ENCODE measurements at places on chromosomes 1 and 21.
A peak's percentile ranks its signal among the peaks of the same experiment; 100 is the strongest.

DNA sequence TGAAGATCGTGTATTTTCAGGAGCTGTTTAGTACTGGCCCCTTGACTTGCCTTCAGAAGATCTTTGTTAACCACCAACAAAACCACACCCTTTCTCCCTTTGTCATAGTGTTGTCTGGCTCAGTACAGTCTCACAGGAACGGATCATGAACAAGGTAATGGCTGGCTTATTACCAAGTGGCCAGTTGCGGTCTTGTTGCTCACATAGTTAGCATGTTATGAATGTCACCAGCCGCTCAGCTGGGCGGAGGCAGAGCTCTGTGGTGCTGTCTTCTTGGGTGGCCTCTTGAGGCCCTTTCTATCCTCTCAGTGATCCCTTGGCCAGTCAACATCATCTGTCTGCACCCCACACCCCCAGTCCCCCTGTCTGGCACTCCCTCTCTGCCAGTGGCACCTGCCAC, 21.4 kb downstream of the CNIH3 start:
- peak; percentile 14 for ATAC-seq

DNA sequence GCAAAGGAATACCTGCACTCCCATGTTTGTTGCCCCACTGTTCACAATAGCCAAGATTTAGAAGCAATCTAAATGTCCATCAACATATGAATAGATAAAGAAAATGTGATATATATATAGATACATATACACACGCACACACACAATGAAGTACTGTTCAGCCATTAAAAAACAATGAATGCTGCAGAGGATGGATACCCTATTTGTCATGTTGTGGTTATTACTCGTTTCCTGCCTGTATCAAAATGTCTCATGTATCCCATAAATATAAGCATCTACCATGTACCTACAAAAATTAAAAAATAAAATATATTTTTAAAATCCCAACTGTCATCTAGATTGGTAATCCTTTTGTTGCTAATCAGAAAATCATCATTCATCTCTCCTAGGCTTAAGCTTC, 634.8 kb upstream of the ADGRL2 start:
- ATAC-seq: no peak

DNA sequence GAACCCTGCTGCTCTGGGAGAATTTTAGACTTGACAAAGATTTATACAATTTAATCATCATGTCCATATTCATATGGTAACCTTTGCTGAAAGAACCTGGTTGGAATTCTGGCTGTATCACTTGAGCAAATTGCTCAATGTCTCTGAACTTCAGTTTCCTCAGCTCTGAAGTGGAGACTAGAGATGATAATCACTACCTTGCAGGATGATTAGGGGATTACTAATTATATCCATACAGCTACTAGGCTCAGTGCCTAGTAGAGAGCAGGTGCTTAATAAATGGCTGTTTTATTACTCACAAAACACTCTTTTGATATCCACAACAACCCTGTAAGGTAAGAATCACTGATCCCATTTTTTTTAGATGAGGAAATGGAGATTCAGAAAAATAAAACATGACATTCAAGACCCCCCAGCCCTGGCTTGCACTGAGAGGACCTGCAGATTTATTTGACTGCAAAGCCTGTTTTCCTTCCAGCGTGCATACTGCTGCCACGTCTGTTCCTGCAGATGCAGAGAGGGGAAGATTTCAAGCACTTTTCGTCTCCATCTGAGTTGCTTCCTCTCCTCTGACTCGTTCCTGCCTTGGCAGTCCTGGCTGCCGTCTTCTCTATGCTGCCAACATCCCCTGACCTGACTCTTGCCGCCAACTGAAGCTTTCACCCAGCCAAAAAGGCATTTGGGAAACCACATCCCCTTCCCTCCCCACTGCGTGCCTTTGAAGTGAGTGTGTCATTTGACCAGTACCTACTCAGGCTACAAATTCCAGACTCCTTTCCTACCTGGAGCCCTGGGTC, 203.0 kb downstream of the PLPP3 start:
- ATAC-seq: peak; percentile 61

DNA sequence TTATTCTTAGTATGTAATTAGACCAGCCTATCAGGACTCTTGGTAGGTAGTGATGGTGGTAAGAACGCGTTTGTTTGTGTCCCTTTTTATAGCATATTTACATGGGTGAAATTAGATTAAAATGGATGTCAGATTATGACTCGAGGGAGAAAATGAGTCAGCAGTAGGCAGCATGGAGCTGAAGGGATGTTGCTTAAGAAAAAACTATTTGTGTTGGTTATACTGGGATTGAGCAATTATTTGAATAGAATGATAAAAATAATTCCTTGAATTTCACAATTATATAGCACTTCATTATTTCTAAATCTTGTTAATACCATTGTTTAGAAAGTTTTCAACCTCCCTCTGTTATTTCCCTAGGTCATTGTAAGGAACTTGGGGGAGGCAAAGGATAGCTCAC, 348.8 kb downstream of the RYR2 start:
- ATAC-seq: no peak

DNA sequence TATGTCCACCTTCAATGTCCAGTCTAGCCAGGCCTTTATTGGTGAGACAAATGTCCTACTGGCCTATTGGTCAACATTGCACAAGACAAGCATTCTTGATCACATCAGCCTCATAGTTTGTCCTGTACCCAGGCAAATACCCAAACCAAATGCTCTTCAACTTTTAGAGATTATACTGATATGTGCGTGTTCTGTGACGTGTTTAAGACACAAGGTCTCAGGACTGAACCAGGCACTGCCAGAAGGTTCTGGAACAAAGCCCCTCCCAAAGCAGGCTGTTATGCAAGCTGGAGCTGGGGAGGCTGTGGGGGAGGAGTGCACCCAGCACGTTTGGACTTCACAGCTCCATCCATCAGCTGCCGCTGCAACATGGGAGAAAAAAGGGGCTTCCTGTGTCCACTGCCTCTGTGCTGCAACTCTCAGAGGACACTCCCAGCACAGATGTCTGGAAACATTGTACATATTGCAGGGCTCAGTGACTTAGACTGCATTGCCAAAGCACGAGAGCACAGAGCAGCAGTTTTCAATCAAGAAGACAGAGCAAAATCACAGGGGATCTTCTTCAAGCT, 45.9 kb downstream of the NID1 start:
- ATAC-seq: no peak

DNA sequence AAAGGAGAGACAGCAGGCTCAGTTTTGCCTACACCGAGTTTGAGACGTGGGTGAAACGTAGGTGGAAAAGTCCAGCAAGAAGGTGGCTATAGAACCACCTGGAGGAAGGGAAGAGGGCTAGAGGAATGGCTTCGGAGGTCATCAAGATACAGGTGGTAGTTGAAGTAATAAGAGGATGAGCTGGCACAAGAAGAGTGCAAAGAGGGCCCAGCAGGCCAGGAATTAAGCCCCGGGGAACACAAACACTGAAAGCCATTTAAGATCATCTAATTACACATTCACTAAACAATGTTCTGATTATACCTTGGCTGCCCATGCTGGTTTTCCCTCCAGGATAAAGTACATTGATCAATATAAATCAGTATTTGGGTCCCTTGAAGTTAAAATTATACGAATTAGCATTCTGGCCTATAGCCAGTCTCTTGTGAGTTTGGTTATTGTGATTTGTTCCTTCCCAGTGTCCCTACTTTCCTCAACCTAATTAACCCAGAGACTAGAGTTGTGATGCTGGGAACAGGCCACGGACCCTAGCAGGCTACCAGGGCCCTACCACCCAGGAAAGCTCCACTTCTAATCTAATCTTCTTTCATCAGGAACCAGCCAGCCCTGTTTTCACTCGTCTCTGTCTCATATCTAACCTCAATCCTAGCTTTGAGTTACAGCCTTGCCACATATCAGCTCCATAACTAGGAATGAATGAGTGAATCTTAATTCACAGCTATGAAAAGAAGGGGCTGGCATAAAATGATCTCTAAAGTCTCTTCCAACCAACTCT, 26.4 kb upstream of the PPP1R15B start:
- ATAC-seq: peak; percentile 37

DNA sequence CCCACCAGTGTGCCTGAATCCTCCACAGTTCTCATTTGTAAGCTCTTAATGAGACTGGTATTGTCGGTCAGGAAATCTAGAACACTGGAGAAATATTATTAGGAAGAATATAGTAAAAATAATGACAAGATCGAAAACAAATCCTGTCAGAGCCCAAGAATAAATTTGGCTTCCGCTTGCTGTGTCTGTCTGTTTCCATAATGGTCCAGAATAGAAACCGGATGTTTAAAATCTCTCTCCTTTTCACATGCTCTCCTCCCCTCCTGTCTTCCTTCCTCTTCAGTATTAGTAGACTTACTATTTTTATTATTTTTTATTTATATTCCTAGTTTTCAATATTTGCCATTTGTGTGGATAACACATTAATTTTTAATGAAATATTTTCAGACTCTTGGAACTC, 187.7 kb downstream of the SDCCAG8 start:
- no peak for ATAC-seq

- peak; percentile 39 for ATAC-seq
Measured at GRCh38 chr1:53327182-53327913, 522 bp downstream of the LRP8 start.

DNA sequence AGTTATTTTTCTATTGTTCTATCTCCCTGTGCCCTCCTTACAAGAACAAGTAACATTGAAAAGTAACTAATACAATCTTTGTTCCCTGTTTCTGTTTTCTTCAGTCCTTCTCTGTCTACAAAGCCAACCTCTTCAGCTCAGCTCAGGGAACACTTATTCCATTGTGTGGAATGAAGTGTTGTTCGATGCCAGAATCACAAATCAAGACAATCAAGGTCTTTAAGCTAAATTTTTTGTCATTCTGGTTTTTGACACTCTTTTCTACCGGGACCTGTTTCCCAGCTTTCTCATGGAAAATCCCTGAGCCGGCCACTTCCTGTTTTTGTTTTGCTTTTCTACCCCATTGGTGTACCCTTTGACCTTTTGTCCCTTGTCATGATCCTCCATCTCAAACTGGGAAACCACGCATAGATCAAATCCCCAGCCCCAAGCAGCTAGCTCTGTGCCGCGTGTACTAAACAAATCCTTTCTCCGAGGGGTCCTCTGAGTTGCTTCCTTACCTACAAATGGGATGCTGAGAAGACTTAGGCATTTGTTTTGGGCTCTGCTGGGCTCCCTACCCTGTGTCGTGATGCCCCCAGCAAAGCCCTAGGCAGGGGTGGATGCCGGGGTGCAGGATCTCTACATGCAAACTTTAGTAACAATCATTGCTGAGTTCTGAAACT, 141.8 kb downstream of the TOMM20 start:
- ATAC-seq: peak; percentile 35

DNA sequence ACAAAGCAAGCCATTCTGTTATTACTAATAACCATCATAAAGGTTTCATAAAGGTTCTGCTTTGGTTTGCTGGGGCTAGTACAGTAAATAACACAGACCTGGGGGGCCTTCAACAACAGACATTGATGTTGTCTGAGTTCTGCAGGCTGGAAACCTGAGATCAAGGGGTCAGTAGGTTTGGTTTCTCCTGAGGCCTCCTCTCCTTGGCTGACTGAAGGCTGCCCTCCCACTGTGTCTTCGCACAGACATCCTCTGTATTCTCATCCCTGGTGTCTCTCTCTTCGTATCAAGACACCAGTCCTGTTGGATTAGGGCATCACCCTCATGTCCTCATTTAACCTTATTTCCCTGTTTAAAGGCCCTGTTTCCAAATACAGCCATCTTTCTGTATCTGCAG, 37.3 kb downstream of the HUNK start:
- ATAC-seq: no peak

DNA sequence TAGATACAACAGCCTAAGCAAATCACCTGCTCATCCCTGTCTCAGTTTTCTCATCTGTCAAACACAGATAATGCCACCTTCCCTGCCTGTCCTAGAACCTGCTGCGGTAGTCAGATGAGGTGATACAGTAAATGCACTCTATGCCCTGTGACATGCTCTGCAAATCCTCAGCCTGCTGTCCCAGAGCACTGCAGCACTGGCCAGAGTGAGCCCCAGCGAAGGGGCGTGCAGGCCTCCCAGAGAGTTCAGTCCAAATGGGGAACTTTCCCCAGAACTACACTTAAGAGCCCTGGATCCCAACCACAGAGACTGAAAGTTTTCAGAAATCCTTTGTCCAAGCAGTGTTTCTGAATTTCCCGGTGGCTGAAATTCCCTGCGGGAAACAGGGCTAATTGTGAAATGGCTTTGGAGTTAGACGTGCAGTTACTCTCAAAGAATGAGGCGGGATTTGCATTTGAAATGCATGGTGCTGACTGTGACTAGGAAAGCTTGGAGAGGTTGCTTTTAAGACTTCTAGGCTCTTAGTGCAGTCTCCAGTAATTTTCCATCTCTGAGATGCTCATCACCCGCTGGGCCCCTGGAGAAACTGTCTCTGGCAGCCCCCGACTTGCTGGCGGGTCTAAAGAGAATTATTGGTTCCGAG, 206.5 kb upstream of the AJAP1 start:
- ATAC-seq: no peak

DNA sequence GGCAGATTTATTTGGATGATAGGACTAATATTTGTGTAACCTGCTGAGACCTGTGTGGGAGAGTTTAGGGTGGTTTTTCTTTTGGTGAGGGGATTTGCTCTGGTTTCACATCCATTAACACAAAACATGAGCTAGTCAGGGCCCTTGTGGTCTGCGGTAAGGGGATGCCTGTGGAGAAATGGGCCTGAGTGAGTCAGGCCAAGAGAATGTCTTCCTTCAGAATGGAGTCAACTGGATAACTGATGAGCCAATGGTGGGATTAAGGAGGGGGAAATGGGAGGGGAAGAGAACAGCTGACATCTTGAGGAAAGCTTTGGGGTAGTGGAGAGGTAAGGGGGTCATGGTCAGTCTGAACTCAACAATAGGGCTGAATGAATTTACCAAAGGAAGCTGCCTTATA, 13.9 kb downstream of the WNT2B start:
- ATAC-seq: peak; percentile 88

DNA sequence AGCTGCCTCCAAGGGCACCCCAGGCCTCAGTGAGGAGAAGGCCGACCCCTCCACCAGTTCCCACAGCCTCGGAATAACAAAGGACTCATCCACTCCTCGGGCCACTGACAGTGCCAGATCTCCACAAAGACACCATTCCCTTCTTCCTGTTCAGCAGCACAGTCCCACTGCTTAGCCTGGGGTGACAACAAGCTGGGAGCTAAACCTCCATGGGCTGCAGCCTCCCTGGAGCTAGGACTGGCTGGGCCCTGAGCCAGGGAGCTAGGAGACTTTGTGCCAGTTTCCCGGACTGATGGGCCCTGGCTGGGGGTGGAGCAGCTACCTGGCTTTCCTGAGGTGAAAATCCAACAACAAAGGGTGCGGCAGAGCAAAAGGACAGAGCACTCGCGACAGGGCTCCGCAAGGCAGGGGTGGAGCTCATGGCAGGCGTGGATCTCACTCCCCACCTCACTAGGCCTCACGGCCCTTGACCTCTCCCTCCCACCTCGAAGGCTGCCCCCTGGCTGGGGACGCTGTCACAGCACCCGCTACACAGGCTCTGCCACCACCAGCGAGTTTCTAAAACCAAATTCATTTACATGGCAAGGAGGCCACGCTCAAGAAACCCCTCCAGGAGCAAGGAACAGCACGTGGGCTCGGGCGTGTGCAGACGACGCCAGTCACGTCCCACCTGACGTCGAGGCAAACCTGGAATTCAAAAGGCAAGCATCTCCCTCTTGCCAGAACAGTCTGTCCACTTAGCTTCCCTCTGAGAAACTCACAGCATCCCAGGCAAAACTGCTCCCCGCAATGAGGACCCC, 13.8 kb downstream of the SLC35E2B start:
- no peak for ATAC-seq

All from SK-N-SH treated with all-trans-retinoic acid at 6 μM for 48 hours (cell line).